Heart left ventricle (tissue), 16 donors: ENCODE measurements at places on chromosomes 7 and 10. TPM values are rescaled to one million over a fixed set of nuclear protein-coding genes. Genes with fewer than 3 reads are reported as not detected.

Gene CTNNA3
- polyA plus RNA-seq: 5.0 TPM

Gene LYZL1
- polyA plus RNA-seq: not detected

Gene RHEB
- polyA plus RNA-seq: 153 TPM

Gene CC2D2B
- polyA plus RNA-seq: 0.15 TPM

Gene TSPAN13
- polyA plus RNA-seq: 16.9 TPM

Gene TFR2
- 0.08 TPM for polyA plus RNA-seq

Gene IDI2
- polyA plus RNA-seq: 0.19 TPM

Gene ZNF503
- 6.3 TPM for polyA plus RNA-seq

Gene OLAH
- not detected for polyA plus RNA-seq

Gene SPDYE9
- polyA plus RNA-seq: not detected

Gene EXOSC1
- 34.5 TPM for polyA plus RNA-seq

Gene LIPF
- 1.0 TPM for polyA plus RNA-seq

Gene GPRIN2
- not detected for polyA plus RNA-seq

Gene SH2B2
- polyA plus RNA-seq: 2.2 TPM

Gene HGF
- polyA plus RNA-seq: 0.42 TPM

Gene ZNF746
- 5.5 TPM for polyA plus RNA-seq

Gene ITPRID1
- polyA plus RNA-seq: not detected

Gene SSC4D
- polyA plus RNA-seq: 1.1 TPM

Gene OR6V1
- polyA plus RNA-seq: not detected

Gene NCAPG2
- 3.7 TPM for polyA plus RNA-seq

Gene ANKRD1
- 9,579 TPM for polyA plus RNA-seq

Gene EGFR
- 2.3 TPM for polyA plus RNA-seq

Gene FAM25G
- polyA plus RNA-seq: not detected

Gene TAX1BP1
- polyA plus RNA-seq: 91.2 TPM

Gene SRPK2
- polyA plus RNA-seq: 24.6 TPM

Gene XRCC2
- polyA plus RNA-seq: 0.23 TPM

Gene TMEM236
- 0.25 TPM for polyA plus RNA-seq

Gene LRRN3
- 0.89 TPM for polyA plus RNA-seq

Gene TMEM213
- not detected for polyA plus RNA-seq

Gene NPM3
- polyA plus RNA-seq: 11.0 TPM

Gene ALOX5
- 3.4 TPM for polyA plus RNA-seq

Gene CYP3A4
- polyA plus RNA-seq: 0.03 TPM

Gene HOXA7
- polyA plus RNA-seq: not detected

Gene GPR141
- not detected for polyA plus RNA-seq

Gene ENTPD1
- 4.1 TPM for polyA plus RNA-seq

Gene CTTNBP2
- 0.55 TPM for polyA plus RNA-seq

Gene TEX36
- polyA plus RNA-seq: not detected

Gene ELAPOR2
- 2.0 TPM for polyA plus RNA-seq

Gene PNLIPRP1
- polyA plus RNA-seq: not detected

Gene BNIP3
- 119 TPM for polyA plus RNA-seq

Gene NUDT13
- 1.8 TPM for polyA plus RNA-seq

Gene TAS2R4
- polyA plus RNA-seq: 0.11 TPM

Gene PARP12
- 12.6 TPM for polyA plus RNA-seq

Gene A1CF
- not detected for polyA plus RNA-seq

Gene GRID2IP
- polyA plus RNA-seq: not detected

Gene MIOS
- 28.8 TPM for polyA plus RNA-seq

Gene SLC18A3
- not detected for polyA plus RNA-seq

Gene TMEM196
- not detected for polyA plus RNA-seq

Gene GNG11
- 29.4 TPM for polyA plus RNA-seq

Gene EIF5AL1
- 0.61 TPM for polyA plus RNA-seq

Gene DNAJC12
- polyA plus RNA-seq: 5.1 TPM

Gene COL17A1
- not detected for polyA plus RNA-seq

Gene PIP
- not detected for polyA plus RNA-seq

Gene GIMAP2
- 6.6 TPM for polyA plus RNA-seq

Gene SPDYE3
- 0.03 TPM for polyA plus RNA-seq
